Umbilical cord (tissue), 2 donors: ENCODE measurements at places on chromosomes 13 and 19. TPM values are rescaled to one million over a fixed set of nuclear protein-coding genes. Genes with fewer than 3 reads are reported as not detected.

GRCh38 chr13:98591721-98592361 is 14.9 kb upstream of the STK24 start:
- DNase-seq, result no peak

DNA sequence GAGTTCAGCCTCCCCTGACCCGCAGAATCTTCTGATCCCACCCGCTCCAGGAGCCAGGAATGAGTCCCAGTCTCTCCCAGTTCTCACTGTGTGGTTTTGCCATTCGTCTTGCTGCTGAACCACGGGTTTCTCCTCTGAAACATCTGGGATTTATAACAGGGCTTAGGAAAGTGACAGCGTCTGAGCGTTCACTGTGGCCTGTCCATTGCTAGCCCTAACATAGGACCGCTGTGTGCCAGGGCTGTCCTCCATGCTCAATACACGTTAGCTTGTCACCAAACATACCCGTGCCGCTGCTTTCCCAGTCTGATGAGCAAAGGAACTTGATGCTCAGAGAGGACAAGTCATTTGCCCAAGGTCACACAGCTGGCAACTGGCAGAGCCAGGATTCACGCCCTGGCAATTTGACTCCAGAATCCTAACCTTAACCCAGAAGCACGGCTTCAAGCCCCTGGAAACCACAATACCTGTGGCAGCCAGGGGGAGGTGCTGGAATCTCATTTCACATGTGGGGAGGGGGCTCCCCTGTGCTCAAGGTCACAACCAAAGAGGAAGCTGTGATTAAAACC is 1.1 kb upstream of the APOE start:
- DNase-seq, result peak; percentile 29

- DNase-seq, result no peak
Measured at GRCh38 chr19:8237026-8237425, 27.9 kb downstream of the CERS4 start.

DNA sequence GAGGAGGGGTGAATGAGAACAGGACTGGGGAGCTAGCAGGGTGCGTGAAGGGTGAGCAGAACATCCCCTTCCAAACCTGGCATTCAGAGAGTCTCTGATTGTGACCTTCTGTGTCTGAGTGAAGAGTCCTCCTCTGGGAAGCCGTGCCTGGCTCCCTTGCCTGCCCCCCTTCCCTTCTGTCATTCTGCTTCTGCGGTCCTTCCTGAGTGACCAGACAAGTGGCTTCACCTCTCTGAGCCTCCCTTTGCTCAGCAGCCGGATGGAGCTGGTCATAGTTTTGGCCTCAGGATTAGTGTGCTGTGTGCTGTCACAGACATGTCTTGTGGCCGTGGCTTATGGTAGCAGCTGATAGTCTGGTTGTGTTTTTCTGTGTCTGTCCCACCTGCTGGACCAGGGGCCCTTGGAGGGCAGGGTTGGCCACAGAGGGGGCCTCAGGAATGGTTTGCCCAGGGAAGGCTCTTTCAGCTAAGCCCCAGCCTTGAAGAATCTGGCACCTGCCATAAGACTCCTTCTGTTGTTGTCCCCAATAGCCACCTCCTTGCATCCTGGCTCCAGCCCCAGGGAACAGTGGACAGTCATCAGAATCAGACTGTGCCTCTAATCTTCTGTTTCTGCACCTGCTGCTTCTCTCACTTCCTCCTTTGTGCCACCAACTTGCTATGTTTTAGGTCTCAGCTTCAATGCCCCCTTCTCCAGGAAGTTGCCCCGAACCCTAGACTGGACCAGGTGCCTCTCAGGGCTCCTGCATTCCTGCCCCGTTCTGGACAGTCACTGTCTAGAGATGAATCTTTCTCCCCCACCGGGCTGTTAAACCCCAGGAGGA is 5.9 kb downstream of the CLPTM1 start:
- no peak for DNase-seq

DNA sequence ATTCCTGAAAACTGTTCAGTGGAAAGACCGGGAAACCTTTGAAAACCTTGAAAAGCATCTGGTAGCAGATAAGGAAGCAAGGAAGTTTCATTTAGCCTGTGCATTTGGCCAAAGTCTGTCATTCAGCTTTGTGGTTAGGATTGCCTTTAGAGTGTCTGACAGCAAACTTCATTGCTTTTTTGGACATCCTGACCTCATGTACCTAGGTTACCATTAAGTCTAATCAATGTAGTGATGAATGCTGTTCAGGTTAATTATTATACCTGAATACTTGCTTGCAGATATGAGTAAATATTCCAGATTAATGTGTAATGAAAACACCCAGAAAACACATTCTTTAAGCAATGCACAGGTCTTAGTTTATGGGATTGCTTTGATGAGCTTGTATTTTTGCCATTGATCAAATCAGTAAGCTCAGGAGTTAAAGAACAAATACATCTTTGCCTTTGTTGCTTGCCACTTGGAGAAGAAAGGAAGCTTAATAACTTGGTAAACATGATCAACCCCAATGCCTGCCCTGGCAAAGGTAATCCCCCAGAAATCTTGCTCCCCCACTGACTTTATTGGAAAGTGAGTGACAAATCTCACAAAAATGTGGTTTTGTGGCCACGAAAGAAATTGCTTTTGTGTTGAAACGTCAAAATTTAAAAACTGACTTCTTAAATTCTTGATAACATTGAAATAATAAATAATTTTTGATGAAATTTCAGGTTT is 87.4 kb downstream of the SLC15A1 start:
- no peak for DNase-seq

- no peak for DNase-seq
Measured at GRCh38 chr19:46022431-46023310, at the start of gene PGLYRP1. Gene PGLYRP1, minus strand, starts transcription at chr19:46023053. Its CDS starts 32 bp downstream, at chr19:46023021.

- no peak for DNase-seq
Measured at GRCh38 chr13:25722893-25723292, 328.9 kb downstream of the SHISA2 start.

GRCh38 chr13:91295712-91296410 is 51.6 kb upstream of the MIR17HG start:
- no peak for DNase-seq

DNA sequence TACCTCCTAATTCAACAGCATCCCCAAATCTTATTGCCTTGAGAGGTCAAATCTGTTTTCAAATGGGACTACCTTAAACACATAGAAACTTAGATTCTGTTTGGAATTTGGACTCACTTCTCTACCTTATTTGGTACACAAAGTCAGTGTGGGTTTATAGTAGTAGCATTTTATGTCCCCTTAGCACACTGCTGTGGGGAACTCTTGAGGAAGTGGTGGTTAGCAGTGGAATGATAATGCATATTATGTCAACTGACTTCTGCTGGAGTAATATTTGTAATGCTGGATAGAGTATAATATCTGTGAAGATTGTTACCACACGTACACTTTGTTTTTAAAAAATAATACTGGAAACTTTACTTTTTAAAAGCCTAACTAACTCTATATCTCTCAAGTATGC is 386.3 kb downstream of the NDFIP2 start:
- DNase-seq, result no peak

- DNase-seq, result no peak
Measured at GRCh38 chr13:109694972-109695371, 91.4 kb downstream of the IRS2 start.

DNA sequence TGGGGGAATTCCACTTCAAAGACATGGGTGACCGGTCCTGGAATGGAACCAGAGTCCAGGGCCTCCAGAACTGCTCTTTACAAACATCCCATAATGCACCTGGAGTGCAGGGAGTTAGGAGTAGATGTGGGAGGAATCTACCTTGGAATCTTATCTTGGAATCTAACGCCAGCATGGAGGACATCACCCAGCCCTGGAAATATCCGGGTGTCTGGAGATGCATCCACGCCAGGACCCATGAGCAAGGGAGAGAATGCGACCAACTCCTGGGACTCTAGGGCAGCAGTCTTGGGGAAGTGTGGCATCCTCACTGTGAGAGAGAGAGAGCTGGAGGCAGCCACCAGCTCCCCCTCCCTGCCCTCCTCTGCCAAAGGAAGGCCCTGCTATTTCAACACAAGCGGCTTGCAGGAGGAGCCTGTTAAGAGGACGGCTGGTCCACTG is 211.8 kb downstream of the UQCRFS1 start:
- DNase-seq, result no peak

DNA sequence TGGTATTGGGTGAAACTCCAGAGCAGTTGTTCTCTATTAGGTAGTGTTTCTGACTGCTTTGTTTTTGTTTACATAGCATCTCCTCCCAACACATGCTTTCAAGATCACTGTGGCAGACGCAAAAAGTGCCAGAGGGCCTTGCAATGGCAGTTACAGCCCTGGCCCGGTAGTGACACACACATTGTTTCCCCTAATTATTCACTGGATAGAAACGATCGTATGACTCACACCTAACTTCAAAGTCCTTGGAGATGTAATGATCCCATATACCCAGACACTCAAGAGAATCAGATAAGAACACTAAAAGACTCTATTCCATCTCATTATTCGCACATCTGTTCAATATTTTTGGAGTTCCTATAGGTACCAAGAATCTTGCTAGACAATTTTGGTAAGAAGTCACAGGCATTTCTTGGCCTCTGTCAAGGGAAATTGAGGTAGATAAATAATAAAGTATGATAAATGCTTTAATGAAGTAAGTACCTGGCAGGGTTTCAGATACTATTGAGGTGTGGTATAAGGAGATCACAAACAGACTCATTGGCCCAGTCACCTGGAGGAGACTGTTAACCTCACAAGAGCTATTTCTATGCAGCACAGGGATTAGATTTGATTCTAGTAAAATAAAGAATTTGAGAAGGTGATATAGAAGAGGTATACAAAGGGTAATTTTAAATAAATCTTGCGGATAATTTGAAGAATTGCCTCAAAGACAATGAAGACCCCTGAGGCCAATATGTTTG is 485.3 kb downstream of the SLITRK6 start:
- no peak for DNase-seq

- no peak for DNase-seq
Measured at GRCh38 chr13:102538938-102539337, 57.8 kb upstream of the TPP2 start.

GRCh38 chr13:97468331-97468730 is 34.4 kb downstream of the RAP2A start:
- DNase-seq, result no peak

- DNase-seq, result no peak
Measured at GRCh38 chr19:40604647-40605215, 3.6 kb downstream of the LTBP4 start.

DNA sequence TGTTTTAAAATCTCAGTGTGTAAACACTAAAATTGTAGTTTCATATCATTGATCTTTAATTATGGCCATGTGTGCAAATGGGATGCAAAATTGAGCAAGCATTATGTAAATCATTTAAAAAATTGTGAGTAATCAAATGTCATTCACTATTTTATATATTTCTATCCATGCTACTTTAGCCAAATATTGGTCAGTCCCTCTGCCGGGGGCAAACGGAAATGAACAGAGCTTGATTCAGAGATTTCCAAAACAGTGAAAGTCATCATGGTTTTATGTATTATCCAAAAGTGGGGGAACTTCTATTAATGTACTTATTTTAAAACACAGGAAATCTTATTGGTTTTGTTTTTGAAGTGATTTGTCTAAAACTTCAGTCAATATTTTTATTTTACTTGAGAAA is 219.1 kb downstream of the IRS2 start:
- no peak for DNase-seq

ANGPTL8 gene
- not detected for total RNA-seq

TEKTIP1 gene
- total RNA-seq, result not detected
